ENCODE measurements at places on chromosomes 6 and 20. TPM values are rescaled to one million over a fixed set of nuclear protein-coding genes. Genes with fewer than 3 reads are reported as not detected.

DNA sequence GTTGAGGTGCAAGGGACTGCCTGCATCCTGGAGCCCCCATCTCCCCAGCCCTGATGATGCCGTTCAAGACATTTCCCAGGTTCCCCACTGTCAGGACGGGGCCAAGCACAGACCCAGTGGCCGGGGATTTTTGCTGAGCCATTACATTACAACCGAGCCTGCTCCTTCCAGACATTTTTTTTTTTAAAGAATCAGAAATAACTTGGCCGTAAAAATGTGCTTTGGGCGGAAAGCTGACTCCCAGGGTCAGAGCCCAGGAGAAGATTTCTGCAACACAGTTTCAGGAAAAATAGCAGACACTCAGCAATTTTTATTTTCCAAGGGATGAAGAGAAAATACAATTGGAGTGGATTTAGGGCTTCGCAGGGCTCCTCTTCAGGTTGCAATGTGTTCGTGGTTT lies 87.9 kb downstream of the LRFN2 start:
- H3K4me3 ChIP-seq = no peak overlapping the region
- DNase-seq = no peak
- no peaks in the 10 kb centered on the region for H3K4me1 ChIP-seq
- no peak overlapping the region for H3K27ac ChIP-seq
- no peaks in the 10 kb centered on the region for H3K36me3 ChIP-seq
- no peaks in the 10 kb centered on the region for H3K27me3 ChIP-seq

- H3K27me3 ChIP-seq = no peaks in the 10 kb centered on the region
- DNase-seq = no peak
- peaks cover 3% of the 10 kb centered on the region for H3K4me1 ChIP-seq
- H3K36me3 ChIP-seq = no peaks in the 10 kb centered on the region
Measured at GRCh38 chr6:53306819-53307347, 41.9 kb downstream of the ELOVL5 start.

DNA sequence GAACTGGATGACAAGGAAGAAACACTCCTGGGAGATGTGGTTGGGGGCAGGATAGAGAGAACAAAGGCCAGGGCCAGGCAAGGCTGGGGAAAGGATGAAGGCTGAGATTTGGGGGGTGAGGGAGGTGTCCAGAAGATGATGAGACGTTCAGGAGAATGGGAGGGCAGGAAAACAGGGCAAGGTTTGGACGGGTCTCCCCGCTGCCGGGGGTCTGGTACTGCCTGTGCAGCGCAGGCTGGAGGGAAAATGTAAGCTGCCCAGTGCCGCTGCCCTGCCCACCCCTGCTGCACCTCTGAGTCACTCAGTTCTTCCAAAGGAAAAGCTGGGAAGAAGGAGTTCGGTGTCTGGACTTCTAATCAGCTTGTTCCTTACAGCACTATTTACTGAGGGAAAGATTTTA lies 130.9 kb downstream of the DTNBP1 start:
- DNase-seq = no peak
- no peaks in the 10 kb centered on the region for H3K4me1 ChIP-seq
- no peaks in the 10 kb centered on the region for H3K36me3 ChIP-seq
- H3K27me3 ChIP-seq = no peaks in the 10 kb centered on the region
- H3K4me3 ChIP-seq = no peak overlapping the region

DNA sequence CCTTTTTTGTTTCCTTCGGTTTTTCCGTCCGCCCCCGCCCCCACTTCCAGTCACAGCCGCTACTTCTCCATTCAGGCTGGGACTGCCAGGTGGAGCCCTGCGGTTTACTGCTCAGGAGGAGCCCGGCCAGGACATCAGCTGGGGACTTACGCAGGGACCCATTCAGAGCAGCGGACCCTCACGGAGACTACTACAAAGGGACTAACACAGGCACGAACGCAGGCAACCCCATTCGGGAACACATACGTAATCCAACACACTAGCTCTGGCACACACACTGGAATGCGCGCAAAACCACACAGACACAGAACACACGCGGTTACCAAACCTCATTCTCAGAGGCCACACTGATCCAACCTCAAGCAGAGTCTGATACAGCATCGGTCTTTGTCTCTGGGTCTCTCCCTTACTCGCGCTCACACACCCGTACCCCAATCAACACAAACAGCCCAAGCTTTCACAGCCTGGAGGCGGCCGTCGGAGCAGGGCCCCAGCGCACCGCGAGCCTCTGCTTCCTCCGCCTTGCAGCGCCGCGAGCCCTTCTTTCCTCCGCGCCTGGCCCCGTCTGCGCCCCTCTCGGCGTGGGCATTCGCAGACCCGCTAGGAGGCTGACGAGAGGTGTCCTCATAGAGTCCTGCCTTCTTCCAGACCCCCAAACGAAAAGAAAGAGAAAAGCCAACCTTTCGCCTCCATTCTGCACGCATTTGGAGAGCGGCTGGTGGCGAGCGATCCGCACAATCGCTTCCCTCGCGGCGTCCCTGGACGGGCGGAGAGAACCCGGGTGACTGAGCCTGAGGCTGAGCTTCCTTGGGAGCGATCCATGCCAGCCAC lies 1.1 kb upstream of the SLC32A1 start:
- peaks cover 100% of the 10 kb centered on the region for H3K27me3 ChIP-seq
- no peak for DNase-seq

DNA sequence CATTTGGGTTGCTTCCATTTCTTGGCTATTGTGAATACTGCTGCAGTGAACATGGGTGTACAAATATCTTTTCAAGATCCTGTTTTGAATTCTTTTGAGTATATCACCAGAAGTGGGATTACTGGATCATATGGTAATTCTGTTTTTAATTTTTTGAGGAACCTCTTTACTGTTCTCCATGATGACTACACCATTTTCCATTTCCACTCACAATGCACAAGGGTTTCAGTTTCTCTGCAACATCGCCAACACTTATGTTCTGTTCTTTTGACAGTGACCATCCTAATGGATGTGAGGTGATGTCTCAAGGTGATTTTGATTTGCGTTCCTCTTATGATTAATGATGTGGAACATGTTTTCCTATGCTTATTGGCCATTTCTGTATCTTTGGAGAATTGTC lies 214.4 kb upstream of the ZFP64 start:
- DNase-seq = no peak
- no peaks in the 10 kb centered on the region for H3K4me1 ChIP-seq
- peaks cover 3% of the 10 kb centered on the region for H3K27me3 ChIP-seq
- H3K27ac ChIP-seq = no peak overlapping the region

PACSIN1 gene
- total RNA-seq = not detected

PAK1IP1 gene
- total RNA-seq = 5.7 TPM

GRCh38 chr6:82988930-82989351 lies 76.7 kb downstream of the UBE3D start:
- no peak for DNase-seq
- no peak overlapping the region for H3K27ac ChIP-seq
- H3K4me1 ChIP-seq = no peaks in the 10 kb centered on the region
- no peaks in the 10 kb centered on the region for H3K36me3 ChIP-seq
- H3K4me3 ChIP-seq = no peak overlapping the region

GRCh38 chr20:38061109-38061508 lies 27.6 kb downstream of the RPRD1B start:
- no peaks in the 10 kb centered on the region for H3K4me1 ChIP-seq
- H3K27ac ChIP-seq = no peak overlapping the region
- H3K4me3 ChIP-seq = no peak overlapping the region
- no peaks in the 10 kb centered on the region for H3K36me3 ChIP-seq
- DNase-seq = no peak

Data from transverse colon (tissue), 4 donors.